ENCODE measurements at places on chromosomes 4 and X. TPM values are rescaled to one million over a fixed set of nuclear protein-coding genes. Genes with fewer than 3 reads are reported as not detected.

- no peak for DNase-seq
Observed at GRCh38 chr4:243426-243825, 61.8 kb downstream of the ZNF732 start.

ARMCX4 gene
- 0.37 TPM for total RNA-seq

GRCh38 chrX:122583551-122583950 is 600.5 kb upstream of the GRIA3 start:
- DNase-seq = no peak

TMEM271 gene
- total RNA-seq = 0.08 TPM

- DNase-seq = no peak
Observed at GRCh38 chr4:154529728-154530519, 20.3 kb downstream of the PLRG1 start.

FRMD7 gene
- not detected for total RNA-seq

GRCh38 chrX:40182615-40183014 is 84.9 kb upstream of the BCOR start:
- DNase-seq = no peak

ADGRG4 gene
- total RNA-seq = not detected

DNA sequence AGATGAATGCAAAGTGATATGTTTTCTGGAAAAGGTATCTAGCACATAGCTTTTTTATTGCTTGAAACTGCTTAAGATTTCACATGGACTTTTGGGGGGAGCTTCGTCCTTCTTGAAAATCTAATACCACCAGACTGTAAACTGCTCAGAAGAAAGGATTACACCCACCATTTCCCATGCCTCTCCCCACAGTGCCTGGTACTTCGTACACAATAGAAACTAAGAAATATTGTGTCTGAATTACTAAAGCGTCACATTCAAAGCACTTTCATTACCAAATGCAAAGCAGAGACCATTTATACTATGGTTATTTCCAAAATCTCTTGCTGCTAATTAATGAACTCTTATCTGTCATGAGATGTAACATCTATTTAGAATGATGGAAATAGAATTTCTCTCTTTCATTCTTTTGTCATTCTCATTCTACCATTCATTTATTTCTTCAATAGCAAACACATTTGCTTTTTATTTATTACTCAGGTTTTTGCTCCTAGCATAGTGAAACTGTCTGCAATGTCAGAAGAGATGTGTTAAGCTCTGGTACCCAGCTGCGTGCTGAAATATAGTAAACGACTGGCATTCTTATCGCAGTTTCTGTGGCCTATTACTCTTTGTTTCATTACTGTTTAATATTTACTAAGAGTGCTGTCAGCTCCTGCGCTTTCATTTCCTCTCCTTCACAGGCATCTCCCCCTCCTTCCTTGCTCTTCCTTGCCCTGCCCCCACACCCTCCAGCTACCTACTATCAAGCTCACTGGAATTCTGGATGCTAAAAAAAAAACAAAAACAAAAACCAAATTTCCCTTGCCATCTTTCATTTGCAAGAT is 51.4 kb upstream of the RAPGEF2 start:
- no peak for DNase-seq
